ENCODE measurements at places on chromosomes 16 and 17.
A peak's percentile ranks its signal among the peaks of the same experiment; 100 is the strongest.

DNA sequence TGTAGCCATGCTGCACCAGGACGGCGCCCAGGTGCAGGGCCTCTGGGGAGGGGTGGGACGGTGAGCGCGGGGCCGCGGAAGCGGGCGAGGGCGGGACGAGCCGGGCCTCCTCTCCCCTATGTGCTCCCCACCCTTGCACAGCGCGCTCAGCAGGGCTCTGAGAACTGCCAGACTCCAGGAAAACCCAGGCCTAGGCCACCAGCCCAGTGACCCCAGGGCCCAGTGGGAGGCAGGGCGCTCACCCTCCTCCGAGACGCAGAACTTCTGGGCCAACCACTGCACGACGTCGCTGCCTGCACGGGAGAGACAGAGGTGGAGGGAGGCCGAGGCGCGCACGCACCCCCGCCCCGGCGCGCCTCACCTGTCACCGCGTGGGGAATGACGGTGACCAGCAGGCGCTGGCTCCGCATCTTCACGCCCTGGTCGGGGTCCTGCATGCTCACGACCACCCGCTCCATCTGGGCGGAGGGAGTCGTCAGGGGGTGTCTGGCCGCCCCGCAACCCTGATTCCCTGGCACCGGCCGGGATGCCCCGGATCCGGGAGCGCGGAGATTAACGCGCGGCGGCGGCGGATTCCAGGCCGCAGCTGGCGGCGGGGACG is 603 bp downstream of the RGS11 start:
- DNase-seq, result no peak

- DNase-seq, result no peak
Measured at GRCh38 chr17:63165400-63165799, 199.4 kb downstream of the TANC2 start.

DNA sequence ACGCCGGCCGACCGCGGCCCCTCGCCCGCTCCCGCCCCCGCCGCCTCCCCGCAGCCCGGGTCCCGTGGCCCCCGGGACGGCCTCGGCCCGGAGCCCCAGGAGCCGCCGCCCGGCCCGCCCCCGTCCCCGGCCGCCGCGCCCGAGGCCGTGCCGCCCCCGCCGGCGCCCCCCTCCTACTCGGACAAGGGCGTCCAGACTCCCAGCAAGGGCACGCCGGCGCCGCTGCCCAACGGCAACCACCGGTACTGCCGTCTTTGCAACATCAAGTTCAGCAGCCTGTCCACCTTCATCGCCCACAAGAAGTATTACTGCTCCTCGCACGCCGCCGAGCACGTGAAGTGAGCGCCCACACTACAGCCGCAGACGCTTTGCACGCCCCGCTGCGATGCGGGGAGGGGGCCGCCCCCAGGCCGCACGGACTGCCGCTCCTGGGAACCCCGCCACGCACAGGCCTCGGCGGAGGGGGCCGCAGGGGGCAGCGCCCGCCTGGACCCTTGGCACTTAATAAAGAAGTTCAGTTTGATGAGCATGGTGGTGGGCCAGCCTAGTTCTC is 35.5 kb upstream of the ZC3H18 start:
- no peak for DNase-seq

- DNase-seq, result no peak
Measured at GRCh38 chr16:77877712-77878347, 89.5 kb downstream of the VAT1L start.

DNA sequence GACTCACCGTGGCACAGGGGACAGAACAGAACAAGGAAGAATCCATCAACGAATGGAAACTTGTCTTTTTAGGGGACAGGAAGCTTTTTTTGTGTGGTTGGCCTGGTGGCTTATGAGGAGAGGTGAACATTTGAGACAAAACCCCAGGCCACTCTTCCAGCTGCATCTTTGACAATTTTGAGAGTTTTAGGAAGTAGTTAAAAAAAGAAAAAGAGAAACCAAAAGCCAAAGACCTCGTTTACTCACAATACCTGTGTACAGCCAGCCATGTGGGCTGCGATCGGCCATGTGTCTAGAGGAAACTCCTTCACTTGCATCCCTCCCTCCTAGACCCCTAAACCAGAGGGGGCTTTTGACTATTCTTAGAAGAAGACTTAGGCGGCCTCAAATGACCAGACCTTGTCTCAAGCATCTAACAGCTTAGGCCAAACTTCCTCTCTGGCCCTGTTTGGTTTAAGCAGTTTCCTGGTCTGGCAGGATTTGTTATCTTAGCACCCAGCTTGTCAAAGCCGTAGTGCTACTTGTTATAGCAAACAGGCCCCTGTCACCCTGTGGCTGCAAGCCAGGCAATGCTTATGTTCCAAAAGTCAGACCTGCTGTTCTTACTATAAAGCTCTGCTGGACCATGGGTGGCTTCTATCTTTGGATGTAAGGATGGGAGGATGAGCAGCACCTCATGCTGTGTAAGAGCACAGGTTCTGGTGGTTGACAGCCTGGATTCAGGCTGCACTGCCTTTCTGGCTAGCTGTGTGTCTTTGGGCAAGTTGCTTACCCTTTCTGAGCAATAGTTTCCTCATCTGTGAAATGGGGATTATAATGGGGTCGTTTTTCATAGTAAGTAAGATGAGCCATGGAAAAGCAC is 17.7 kb downstream of the KSR1 start:
- peak; percentile 74 for DNase-seq

DNA sequence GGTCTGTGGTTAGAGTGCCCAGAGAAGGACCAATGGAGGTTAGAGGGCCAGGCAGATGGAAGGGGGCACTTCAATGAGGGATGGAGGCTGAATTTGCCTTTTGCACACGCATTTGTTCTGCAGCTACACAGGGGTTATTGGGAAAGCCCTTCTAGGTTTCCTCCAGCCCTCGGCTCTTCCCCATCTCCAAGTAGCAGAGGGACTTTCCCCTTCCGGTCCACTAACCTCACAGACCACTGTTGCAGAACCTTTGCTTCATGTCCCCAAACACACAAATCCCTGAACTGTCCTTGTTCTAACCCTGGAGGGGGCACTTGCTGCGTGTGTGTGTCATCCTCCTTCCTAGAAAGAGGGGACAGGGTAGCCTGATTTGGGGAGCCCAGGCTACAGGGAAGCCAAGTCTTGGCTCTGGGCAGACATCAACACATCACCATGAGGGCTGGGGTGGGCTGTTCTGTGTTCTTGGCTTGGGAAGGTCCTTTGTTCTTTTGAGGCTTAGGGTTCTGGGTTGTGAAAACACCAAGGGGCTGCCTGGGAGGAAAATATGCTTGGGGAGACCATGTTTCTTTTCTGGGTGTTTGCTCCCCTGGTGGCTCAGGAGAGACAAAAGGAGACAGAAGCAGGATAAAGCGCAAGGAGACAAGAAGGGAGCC is 7.3 kb upstream of the NR1D1 start:
- DNase-seq, result no peak

DNA sequence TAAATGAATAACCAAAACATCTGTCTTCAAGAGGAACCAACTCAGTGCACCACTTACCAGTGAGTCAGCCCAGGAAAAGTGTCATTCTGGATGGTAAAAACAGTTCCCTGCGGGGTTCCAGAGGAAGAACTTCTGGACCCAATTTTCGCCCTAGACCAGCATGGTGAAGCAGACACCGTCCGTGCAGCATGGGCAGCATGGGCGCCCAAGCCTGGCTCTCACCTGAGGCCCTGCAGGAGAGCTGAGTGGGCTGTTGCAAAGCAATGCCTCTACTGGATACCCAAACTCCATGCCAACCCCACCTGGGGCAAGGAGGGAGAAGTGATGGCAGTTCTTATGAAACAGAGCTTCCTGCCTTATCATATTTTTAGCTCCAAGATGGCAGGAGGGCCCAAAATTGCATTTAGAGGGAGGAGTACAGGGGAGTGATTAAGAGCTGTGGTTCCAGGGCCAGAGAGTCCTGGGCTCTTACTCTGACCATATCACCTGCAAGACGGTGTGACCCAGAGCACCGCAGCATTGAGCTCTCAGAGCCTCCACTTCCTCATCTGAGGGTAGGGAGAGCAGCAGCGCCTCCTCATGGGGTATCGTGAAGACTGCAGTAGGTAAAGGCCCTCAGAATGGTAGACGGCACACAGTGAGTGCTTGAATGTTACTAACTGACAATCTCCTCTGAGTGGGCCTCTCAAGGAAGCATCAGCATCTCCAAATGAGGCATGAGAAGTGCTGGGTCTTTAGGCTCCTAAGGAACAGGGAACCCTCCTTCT is 16.6 kb upstream of the INPP5K start:
- DNase-seq, result peak; percentile 16

DNA sequence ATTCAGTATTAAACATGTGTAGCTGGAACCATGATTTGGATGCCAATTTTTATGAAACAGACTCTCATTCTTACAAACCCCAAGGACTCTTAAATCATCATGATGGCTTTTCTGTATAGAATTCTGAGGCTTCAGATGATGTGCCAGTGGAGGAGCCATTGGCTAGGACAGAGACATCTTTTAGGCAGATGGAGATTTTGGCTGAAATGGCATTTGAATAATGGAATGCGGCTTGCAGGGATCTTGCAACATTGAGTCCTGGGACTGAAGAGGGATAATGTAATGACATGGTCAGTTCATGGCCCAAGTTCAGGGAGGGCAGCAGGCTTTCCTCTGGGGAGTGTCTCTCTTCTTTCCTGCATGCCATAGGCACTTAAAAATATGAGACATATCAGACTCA is 172.4 kb downstream of the ABCA8 start:
- no peak for DNase-seq

DNA sequence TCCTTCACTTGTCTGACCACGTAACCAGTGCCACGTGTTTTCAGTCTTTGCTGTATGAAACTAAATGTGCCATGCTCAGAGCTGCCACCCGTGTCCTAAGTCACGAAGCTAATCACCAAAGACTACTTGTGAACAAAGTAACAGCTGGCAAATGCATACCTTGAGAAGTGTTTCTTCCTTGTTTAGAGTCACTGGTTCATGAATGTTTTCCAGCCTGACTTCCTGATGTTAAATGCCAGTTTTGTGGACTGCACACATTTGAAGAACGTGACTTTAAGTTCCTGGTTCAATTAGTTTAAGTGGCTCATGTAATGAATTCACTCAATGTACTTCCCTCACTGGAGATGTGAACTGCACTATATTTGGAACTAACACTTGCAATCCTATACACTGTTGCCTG is 19.9 kb upstream of the KPNB1 start:
- DNase-seq, result no peak

DNA sequence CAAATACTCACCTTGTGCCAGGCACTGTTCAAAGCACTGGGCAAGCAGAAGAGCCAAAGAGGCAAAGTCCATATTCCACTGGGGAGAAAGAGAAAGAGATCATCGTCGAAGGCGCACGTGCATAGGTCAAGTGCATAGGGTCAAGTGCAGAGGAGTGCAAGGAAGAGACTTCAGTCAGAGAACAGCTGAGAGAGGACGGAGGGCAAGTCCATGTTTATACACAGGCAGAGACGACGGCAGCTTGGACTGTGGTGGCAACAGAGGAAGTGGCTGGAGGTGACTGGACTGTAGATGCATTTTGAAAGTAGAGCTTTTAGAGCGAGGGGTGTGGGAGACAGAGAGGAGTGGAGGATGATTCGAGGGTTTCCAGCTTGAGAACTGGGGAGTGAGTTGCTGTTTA is 74.7 kb upstream of the SDK2 start:
- DNase-seq, result no peak

GRCh38 chr17:72915625-72916081 is 176.8 kb downstream of the SLC39A11 start:
- DNase-seq, result no peak

- DNase-seq, result no peak
Measured at GRCh38 chr16:73161977-73162376, 114.0 kb upstream of the ZFHX3 start.

DNA sequence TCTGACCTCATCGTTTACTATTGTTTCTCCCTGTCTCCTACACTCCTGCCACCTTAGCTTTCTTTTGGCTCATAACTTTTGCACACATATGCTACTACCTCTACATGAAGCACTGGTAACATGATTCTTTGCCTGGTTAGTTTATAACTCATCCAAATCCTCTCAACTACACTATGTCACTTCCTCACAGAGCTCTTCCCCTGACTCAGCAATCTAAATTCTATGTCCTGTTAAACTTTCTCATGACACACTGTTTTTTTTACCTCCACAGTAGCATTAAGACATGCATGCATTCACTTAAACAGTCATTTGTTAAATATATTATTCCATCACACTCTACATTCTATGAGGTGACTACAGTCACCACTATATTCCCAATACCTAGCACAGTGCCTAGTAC is 19.7 kb downstream of the APPBP2 start:
- no peak for DNase-seq

- DNase-seq, result no peak
Measured at GRCh38 chr16:88760424-88761142, 24.4 kb downstream of the PIEZO1 start.

DNA sequence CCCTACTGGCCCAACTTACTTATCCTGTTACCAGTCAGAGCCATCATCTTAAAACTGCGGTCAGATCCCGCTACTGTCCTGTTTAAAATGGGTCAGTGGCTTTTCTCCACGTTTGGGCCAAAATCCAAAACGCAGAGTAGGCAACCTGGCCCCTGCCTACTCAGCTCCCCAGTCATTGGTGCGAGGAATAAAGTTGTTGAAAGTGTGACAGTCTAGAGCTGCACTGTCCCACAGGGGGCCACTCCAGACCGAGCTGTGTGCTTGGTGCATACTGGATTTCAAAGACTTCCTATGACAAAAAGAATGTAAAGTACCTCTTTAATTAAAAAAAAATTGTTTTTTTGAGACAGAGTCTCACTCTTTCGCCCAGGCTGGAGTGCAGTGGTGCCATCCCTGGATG is 21.2 kb upstream of the LYRM9 start:
- DNase-seq, result no peak

DNA sequence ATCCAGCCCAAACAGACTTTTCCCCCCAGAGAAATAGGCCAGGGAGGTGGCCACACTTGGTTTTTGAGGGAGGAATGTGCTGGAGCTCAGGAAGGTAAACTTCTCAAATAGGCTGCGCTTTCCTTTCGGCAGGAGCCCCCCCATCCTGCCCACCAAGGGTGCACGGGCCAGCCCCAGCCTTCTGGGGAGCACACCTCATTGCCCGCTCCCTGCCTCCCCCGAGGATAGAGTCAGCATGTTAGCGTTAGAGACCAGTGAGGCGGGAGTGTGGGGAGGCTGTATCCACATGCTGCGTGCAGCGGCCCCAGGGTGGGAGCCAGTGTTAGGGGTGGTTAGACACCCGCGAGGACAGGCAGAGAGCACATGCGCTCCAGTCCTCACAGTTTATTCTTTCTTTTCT is 42.3 kb downstream of the PIPOX start:
- DNase-seq, result no peak

DNA sequence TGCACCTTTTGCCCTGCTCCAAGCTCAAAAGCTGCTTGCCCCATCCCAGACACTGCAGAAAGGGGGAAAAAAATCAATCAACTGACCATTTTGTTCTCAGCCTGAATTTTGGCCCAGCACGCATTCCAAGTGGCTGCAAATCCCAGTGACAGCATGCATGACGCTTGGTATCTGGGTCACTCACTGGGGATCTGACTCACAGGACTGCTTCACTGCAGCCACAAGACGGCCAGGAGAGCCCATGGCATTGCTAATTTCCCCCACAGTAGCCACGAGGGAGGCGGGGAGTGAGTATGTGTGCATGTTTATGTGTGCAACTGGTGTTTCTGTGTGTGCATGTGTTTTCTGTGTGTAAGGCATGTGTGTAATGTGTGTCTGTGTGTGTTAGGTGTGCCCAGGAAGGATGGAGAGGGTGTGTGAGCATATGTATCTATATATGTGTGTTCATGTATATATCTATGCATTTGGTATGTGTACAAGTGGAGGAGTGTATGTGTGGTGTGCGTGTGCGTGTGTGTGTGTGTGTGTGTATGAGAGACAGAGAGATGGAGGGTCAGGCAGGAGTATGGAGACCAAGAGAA is 33.8 kb downstream of the SDK2 start:
- DNase-seq, result no peak

All from stimulated activated CD4-positive, alpha-beta T cell treated with anti-CD3 and anti-CD28 coated beads, Interleukin-12 subunit alpha, Interleukin-12 subunit beta, amount 100 ng/mL, for 24 hours (primary cell).